ENCODE measurements at places on chromosomes 12 and 14.
A peak's percentile ranks its signal among the peaks of the same experiment; 100 is the strongest.

DNA sequence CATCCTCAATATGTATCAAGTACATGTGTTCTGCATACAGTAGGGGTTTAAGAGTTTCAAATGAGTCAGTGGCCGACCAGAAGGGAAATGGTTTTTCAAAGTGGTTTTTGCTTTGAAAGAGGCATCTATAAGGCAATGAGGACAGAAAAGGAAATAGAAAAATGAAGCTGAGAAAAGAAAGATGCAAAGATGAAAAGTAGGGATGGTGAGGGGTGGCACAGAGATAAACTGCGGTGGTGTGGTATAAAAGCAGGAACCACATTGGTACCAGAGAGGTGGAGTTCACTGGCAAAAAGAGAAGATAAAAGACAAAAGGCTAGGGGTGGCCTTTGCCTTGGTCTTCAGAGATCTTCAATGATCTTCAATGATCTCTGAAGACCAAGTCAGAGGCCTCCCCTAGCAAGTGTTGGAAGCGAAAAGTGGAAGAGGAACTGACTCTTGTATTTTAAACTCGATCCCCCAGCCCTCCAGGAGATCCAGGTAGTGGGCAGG lies 144.0 kb upstream of the KRR1 start:
- DNase-seq, result no peak

GRCh38 chr14:70149596-70150165 lies 39.1 kb downstream of the SLC8A3 start:
- no peak for DNase-seq

DNA sequence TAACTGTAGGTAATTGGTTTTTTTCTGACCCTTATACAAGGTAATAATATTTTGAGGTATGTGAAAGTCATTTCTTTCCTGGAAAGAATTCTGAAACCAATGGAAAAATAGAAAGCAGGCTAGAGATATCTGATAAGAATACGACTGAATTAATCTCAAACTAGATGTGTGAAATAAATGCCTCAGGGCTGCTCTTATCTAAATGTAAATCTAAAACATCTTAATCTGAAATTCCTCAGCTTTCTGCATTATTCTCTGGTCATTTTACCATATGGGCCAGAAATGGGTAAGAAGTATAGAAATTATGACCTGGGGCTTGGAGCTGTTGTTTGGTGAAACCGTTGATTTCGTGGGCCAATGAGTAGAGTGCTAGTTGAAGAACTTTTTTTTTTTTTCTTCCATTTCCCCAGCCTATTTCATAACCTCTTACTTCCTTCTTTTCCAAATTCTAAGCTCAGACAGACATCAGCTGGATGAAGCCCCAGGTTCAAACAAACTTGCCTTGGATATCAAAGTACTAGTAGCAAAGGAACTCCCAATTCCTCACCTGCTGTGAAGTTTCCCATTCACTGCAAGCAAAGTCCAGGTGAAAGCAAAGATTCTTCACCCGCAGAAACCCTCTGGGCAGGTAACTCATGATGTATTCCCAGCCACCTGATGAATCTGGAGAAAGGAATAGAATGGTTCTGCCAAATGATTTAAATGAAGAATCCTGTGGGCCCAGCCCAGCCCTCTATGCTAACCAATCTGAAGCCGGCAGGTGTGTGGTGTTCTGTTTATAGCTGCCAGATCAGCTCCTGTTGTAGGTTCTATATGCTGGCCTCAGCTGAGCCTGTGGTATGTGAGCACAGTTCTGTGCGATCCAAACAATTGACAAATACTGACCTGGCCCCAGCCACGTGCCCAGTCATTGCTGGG lies 9.7 kb upstream of the FOS start:
- DNase-seq, result no peak

GRCh38 chr12:42761086-42761485 lies 171.5 kb upstream of the PRICKLE1 start:
- DNase-seq, result peak; percentile 12

DNA sequence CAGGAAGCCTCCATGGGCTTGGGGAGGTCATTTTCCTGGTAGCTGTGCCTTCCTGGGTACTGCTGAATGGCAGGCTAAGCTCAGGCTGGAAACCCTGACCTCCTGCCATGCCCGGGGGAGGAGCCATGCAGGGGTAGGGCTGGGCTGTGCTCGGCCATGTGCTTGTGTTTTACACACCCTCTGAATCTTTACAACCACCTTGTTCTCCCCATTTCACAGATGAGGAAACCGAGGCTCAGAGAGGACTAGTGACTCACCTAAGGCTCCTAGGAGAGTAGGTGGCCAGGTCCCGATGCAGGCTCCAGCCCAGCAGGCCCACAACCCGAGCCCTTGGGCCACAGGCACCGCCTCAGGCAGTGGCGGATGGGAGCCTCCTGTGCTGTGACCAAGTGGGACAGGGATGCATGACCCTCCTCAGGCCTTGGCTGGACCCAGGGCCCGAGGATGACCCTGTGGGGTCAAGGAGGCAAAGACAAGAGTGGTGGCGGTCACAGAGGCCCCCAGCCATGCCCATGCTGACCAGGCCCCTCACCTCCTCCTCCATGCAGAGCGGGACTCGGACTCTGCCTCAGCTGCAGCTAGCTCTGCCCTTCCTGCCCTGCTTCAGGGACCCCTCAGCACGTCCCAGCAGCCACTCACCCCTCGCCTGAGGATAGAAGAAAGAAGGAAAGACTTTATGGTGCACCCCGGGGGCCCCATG lies 136.1 kb downstream of the CALM1 start:
- DNase-seq, result no peak

GRCh38 chr12:90969346-90969745 lies 14.4 kb upstream of the CCER1 start:
- no peak for DNase-seq

- no peak for DNase-seq
Observed at GRCh38 chr14:70002589-70003346, 123.6 kb downstream of the SMOC1 start.

DNA sequence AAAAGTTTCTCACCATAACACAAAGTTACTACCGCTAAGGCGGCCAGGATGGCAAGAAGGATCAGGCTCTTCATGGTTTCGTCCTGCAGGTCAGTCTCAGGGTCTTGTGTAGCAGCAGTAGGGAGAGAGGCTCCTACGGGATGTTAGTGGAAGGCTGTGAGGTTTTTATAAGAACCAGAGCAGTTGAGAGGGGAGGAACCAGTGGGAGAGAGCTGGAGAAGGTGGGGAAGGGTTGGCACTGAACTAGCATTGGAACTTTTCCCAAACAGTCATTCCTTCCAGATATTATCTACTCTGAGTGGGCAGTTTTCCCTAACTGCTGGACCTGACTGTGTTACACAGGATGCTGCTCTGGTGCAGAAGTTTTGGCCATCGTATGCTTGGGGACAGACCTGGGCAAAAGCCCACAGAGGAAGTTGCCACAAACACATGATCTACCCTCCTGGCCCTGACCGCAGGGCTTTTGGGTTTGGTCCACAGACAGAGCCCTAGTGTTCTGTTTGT lies at the start of gene MGP:
MGP (minus strand) TSS at position 137 of the 504 bp plus-strand sequence; CDS start at position 74, 63 bp downstream.
- peak; percentile 46 for DNase-seq

DNA sequence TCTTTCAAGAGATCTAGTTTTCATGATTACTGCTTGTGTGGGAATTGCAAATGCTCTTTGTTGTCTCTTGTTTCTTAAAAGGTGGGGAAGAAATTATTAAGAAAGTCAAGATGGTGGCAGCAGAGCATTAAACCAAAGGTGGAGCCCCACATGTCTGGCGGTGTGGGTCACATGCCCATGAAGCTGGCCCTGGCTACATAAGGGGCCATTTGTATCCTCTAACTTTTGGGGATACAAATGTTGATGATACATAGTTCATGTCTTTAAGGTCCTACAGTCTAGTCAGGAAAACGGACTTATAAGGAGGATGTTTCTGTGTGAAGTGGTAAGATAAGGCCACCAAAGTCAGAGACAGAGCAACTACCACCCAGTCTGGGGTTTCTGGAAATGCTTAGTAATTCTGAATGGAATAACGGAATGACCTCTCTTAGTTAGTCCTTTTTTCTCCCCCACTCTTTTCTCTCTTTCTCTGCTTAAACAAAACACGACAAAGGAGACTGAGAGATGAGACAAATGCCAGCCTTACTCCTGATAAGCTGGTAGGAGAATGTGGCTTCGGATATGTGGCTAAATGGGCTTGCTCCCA lies 39.9 kb upstream of the PTHLH start:
- no peak for DNase-seq

DNA sequence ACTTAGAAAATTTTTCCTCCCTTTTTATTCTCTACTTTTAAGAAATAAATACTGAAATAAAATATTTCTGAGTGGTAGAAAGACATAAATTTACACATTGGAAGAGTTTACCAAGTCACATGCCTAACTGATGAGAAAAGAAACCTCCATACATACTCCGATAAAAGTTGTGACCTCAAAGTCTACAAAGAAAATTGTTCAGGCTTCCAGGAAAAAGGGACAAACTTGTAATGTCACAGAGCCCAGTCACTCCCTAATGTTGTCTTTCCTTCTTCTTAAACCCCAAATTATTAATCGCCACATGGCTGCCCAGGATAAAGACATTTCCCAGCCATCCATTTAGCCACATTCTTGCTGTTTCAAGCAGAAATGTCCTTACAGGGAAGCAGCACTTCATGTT lies 455.3 kb downstream of the MDGA2 start:
- DNase-seq, result no peak

DNA sequence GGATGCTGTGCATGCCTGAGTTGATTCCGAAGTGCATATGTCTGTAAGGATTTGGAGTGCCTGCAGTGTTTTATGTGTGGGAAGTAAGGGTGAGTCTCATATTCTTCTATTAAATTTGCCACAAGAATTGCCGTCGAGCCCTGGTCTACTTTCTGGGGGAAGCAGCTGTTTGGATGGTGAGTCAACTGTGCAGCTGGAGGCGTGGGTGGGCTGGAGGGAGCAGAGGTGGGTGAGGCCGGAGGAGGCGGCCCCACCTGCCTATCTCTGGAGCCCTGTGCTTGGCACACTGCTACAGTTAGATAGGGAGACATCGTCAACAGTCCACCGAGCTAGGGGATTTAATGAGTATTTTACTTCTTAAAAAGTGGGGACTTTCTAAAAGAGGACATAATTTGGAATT lies 9.7 kb downstream of the GLRX5 start:
- no peak for DNase-seq

DNA sequence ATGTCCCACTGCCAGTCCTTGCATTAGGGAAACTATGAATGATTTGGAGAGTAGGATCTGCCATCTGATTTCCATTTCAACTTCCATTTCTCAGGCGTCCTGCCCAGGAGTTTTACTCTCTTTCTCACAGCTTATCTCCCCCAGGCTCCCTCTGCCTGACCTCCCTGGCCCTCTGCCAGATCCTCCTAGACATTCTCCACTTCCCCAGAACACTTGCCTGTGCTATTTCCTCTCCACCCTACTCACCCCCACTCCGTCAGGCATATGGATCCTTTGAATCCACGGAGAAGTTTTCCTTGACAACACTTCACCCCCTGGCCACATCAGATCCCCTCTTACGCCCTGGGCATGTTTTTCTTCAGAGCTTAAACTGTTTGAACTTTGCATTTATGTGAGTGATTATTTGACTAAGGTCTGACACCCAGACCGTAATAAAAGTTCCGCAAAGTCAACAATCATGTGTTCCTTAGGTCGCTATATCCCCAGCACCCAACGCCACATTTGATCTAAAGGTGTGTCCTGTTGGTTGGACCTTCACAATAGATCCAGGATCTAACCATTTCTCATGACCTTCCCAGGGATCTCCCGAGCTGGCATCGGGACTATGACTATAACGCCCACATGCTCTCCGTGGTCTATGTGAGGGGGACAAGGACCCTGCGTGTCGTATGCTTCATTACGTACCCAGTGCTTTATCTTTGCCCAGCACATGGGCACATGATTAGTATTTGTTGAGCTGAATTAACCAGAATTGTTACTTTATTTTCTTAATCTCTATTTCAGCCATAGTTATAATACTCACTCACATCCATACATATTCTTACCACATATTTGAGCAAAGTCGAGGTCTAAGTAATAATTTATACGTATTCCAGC lies 255.8 kb upstream of the FOXN3 start:
- peak; percentile 43 for DNase-seq

DNA sequence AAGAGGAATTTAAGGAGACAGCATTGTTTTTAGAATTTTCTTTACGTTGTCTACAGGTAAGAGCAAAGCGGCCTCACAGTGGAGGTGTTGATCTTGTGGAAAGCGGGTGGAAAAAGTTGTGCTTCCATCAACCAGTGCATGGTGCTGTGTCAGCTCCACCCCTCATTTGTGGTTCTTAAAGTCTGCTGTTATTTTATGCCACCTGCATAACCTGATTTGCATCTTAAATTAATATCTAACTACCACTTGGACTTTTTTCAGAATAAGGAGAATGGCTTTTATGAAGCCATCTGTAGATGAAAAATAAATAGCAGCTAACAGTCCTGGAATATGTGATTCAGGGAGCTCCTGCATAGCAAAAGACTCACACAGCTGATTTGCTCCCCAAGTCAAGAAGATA lies 135.1 kb downstream of the SNAPC1 start:
- DNase-seq, result no peak

- no peak for DNase-seq
Observed at GRCh38 chr14:103767336-103767894, 51.8 kb downstream of the ZFYVE21 start.

- peak; percentile 85 for DNase-seq
Observed at GRCh38 chr12:14394317-14395073, 29.0 kb downstream of the ATF7IP start.

- DNase-seq, result no peak
Observed at GRCh38 chr12:93243382-93243688, 134.4 kb upstream of the NUDT4 start.

- no peak for DNase-seq
Observed at GRCh38 chr14:80927083-80927989, 14.2 kb downstream of the CEP128 start.

- DNase-seq, result no peak
Observed at GRCh38 chr12:44942714-44943113, 66.6 kb upstream of the NELL2 start.

DNA sequence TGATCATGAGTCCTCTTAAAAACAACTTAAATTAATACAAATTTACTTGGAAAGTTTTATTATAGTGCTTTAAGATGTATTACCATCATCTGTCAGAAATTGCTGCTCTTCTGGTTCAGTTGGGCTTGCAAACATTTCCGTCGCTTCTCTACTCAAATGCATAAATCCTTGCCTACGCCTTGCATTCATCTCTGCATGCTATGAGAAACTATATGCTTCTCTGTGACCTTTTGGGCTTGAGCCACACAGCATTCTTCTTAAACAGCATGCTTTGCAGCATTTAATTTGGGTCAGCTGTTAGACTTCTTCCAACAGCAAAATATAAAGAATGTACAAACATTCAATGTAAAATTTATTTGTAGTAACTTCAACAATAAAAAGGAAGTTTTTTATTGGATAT lies 305.7 kb upstream of the FLRT2 start:
- no peak for DNase-seq

DNA sequence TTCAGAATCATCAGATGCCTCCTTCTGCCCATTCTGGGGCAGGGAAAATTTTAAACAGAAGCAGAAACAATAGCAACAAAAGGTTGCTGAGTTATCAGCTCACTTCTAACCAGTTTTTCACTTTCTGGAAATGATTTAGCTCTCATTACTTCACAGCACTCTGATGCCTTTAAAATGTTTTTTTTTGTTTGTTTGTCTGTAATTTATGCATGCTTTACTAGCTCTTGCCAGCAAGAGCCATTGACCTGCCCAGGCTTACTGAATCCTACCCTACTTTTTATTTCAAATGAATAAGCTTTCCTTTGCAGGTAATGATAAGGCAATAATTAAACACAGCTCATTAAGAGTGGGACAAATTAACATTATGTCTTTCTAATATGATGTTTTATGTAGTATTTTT lies 466.1 kb upstream of the NOVA1 start:
- no peak for DNase-seq

GRCh38 chr14:54577977-54578376 lies 11.0 kb downstream of the SAMD4A start:
- peak; percentile 73 for DNase-seq
